ENCODE measurements at places on chromosomes 11 and 22.

DNA sequence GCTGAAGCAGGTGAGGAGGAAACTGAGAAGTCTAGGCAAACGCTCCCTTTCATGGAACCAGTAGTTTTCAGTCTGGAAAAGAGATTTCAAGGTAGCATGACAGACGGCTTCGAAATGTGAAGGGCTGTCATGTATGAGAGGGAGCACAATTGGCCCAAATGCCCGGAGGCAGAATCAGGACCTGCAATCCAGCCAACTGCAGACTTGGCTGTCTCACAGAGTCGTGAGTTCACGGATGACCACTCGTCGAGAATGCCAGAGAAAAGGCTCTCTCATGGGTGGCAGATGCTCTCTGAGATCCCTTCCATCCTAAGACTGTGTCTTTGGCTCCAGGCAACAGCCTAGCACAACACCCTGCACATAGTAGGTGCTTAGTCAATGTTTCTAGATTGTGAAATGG lies 134.8 kb downstream of the DSCAML1 start:
- DNase-seq: no peak

- DNase-seq: no peak
Observed at GRCh38 chr22:44242946-44243724, 62.4 kb downstream of the PARVG start.

DNA sequence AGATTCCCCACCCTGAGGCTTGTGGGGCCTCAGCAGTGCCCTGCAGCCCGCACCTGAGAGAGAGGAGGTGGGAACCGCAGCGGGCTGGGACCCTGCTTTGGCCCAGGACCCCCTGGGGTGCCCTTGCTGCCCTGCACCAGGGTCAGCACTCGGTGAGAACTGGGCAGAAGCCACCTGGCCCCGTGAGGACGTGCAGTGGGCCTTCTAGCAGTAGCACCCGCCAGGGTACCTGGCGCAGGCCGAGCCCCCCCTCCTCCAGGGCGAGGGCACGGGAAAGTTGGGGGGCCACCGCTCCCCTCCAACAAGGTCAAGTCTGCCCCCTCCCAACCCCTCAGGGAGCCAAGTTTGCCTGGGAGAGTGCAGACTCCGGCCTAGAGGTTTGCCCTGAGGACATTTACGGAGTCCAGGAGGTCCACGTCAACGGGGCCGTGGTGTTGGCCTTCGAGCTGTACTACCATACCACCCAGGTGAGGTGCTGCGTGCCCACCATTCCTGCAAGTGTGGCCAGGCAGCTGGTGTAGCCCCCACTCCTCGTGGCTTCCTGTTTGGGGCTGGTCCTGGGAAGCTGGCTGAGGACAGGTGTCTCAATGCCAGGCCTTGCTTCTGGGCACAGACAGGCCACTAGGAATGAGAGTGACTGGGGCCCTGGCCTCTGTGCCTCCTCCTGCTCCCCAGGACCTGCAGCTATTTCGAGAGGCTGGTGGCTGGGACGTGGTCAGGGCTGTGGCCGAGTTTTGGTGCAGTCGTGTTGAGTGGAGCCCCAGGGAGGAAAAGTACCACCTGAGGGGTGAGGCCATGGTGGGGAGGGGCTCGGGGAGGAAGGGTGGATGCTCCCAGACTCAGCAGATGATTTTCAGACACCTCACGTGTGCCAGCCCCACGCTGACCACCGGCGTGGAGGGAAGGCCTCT lies 3.5 kb downstream of the PGGHG start:
- no peak for DNase-seq

DNA sequence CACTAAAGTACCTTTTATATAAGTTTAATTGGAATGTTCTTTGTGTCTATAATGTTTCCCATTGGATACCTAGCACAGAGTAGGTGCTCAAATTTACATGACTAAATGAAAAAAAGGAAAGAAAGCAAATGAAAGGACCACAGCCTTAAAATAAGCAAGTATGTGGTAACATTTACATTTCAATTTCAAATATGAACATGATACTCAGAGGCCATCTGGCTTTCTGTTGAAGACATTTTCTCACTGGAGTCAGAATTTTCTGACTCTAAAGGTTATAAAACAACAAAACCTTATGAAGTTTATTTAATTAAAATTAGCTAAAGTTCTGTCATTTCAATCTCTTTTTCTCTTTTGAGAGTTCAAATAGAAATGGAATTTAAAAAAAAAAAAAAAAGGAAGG lies 904 bp upstream of the ANGPTL5 start:
- DNase-seq: no peak

- DNase-seq: no peak
Observed at GRCh38 chr22:21866833-21867527, 465 bp downstream of the MAPK1 start.

DNA sequence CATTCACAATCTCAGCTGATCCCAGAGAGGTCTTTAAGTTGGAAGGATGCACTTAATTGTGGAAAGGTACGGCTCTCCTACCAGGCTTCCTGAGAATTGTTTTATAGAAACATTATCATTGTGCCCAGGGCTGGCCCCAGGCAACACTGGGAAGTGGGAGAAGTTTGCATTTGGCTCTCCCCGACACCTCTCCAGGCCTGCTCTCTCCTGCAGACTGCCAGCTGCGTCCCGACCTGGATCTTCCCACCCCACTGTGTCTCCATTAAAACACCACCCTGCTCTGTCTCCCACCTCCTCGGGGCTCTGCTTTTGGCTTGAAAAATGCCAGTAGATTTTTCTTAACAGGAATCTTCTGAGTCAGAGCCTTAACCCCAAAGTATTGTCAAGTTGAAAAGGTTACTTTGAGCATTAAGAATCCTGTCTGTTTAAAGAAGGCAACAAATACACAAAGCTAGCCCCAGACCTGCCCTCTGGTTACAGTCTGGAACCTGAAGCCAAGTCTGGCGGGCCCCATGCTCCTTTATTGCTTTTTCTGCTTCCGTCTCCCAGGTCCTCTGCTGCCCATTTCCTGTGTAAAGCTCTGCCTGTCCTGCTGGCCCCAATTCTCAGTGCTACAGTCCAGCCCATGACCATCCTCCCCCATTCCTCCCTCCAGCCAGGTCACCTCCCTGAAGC lies 530.2 kb downstream of the SOX6 start:
- DNase-seq: no peak

GRCh38 chr22:50530877-50531545 lies 1.2 kb upstream of the TYMP start:
- peak; percentile 67 for DNase-seq

DNA sequence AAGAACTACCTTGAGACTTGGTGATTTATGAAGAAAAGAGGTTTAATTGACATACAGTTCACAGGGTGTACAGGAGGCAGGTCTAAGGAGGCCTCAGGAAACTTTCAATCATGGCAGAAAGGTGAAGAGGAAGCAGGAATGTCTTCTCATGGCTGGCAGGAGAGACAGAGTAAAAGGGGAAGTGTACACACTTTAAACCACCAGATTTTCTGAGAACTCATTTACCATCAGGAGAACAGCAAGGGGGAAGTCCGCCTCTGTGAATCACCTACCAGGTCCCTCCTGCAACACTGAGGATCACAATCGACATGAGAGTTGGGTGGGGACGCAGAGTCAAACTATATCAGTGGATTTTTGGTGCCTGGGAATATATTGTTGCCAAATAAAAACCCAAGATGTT lies 40.3 kb upstream of the OR5D13 start:
- DNase-seq: no peak

- no peak for DNase-seq
Observed at GRCh38 chr11:105393326-105393725, 216.5 kb upstream of the GRIA4 start.

GRCh38 chr22:48357961-48358360 lies 1469.7 kb downstream of the BRD1 start:
- no peak for DNase-seq

- no peak for DNase-seq
Observed at GRCh38 chr11:21119411-21119810, 450.0 kb downstream of the NELL1 start.

GRCh38 chr11:61134801-61135257 lies 26.4 kb downstream of the VPS37C start:
- DNase-seq: no peak

GRCh38 chr22:26431261-26431995 lies 2.4 kb downstream of the ASPHD2 start:
- DNase-seq: no peak

DNA sequence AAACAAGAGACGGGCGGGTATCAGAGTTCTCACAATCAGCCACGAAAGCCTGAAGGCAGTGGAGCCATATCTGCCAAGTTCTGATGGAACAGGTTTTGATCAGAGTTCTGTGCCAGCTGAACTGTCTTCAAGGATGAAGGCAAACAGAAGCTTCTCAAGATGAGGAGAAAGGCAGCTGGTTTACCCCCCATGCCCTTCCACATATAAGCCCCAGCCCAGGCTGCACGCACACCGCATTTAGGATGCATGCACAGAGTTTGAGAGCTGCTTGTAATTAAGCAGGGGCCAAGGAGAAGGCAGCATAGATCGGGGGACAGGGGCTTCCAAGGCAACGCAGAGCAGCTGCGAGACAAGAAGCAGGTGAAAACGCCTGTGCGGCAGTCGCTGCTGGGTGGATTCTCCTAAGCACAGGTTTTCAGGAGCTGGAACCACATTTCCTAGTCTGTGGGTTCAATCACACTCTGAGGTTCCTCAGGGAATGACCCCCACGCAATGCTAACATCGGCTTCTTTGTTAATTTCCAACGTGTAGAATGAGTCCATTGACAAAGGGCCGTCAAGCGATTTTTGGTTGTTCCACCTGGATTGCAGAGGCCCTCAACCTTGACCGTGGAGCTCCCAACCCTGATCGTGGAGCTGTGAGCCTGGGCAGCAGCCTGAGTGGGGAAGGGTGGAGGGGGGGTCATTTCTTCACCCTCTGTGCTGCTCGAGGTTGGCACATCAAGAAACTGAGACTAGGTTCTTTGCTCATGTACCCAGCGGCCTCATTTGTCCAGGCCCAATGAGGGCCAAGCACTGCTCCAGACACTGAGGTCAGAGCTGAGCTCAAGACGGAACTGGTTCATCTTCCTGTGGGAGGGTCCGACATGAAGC lies 81.7 kb upstream of the SHISAL1 start:
- DNase-seq: no peak

- DNase-seq: no peak
Observed at GRCh38 chr11:27443746-27444507, 28.7 kb downstream of the LGR4 start.

GRCh38 chr22:44382116-44383038 lies 69.6 kb upstream of the SHISAL1 start:
- DNase-seq: no peak

DNA sequence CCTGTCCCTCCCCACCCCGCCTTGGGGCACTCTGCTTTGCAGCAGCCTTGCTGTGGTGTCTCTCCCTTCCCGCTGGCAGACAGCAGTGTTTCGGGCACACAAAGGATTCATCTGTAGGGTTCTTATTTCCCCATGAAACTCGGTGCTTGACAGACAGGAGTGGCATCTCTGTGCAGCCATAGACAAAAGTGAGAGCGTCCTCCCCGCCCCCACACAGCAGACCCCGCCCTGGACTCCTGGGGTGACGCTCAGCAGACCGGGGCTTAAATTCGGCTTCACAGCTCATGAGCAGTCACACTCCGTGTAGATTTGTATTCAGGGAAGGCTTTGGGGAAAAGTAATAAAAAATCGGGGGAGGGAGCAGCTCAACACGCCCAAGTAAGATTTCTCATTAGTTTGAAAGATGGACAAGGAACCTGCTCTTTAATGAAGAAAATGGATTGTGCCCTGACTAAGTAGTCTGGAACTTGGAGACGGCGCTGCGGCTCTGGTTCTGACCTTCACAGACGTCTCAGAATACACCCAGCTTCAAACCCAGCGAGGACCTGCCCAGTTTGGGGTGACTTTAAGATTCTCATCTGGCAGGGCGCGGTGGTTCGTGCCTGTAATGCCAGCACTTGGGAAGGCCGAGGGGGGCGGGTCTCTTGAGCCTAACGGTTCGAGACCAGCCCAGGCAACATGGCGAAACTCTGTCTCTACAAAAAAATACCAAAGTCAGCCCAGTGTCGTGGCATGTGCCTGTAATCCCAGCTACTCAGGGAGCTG lies 136.0 kb downstream of the CACNA1I start:
- DNase-seq: no peak

DNA sequence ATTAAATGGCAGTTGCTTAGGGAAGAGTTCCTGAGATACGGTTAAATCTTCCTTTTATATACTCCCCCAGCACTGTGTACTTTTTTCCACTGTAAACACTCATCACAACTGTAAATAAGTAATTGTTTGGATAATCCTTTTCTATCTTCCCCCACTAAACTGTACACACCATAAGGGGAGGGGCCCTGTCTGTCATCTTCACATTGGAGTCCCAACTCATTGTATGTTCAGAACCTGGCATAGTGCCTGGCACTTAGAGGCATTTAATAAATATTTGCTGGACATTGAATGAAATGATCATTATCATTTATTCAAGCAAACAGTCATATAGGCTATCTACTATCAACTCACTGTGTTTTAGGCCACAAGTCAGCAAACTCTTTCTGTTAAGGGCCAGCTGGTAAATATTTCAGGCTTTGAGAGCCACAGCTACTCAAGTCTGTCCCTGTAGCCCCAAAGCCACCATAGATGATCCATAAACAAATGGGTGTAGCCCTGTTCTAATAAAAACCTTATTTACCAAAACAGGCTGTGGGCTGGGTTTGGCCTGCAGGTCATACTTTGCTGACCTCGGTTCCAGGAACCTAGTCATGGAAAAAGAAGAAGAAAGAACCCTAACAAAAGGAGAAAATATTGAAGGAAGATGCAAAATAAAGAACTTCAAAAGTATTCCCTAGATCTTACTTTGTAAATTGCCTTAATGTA lies 70.0 kb downstream of the AMOTL1 start:
- no peak for DNase-seq

DNA sequence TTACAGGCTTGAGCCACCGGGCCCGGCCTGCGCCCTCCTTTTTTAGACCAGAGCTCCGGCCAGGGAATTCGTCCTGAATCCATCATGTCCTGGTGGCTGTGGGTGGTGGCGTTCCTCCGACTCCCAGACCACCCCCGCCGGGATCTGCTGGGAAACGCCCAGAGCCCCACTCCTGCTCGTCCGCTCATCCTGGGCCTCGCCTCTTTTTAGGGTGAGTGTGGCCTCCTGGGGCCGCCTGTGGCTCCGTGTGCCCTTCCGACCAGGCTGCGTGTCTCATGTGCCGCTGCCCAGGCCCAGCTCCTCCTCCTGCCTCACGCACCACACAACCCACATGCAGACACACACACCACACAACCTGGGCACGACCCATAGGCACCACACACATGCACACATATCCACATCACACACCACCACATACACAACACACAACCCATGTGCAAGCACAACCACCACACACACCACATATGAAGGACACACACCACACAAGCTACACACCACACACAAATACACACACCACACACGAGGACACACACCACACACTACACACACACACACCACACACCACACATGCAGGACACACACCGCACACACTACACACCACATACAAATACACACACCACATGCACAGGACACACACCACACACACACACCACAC lies 946.2 kb downstream of the BRD1 start:
- no peak for DNase-seq

GRCh38 chr11:9827708-9828107 lies 163.8 kb downstream of the SWAP70 start:
- DNase-seq: no peak

DNA sequence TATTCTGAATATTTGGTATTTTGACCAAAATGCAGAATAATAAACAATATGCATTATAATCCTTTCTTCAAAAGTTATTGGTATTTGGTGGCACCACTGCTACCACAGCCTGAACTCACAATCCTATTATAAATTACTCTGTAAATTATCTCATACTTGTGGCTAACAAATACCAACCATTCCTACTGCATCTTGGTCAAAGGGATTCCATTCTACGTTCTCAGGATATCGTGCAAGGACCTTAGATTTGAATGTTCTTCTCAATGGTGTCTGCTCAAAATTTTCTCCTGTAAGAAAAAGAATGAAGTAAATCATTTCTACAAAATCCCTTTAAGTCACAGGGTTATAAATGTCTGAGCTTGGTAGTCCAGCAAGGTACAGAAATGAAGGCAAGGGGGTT lies 58.7 kb downstream of the DENND5A start:
- DNase-seq: no peak

Measured in activated CD4-positive, alpha-beta T cell treated with anti-CD3 and anti-CD28 coated beads, Interleukin-2, amount 50 U/mL, for 24 hours (primary cell).